ENCODE measurements at places on chromosomes 5 and 9.

DNA sequence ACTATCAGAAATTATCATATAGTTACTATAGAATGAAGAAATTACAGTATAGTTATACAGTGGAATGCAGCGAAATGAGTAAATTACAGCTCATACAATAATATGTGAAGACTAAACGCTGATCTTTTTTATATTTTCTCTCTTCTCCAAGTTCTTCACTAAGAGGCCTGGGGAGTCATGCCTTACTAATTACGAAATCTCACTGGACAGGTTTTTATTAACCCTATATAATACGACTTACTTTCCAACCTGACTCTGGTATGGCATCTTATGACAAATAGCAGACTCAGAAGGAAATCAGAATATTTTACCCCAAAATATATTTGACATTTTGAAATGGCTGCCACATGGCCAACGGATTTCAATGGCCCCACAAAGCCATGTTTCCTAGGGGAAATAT, 9.1 kb downstream of the CARNMT1 start:
- H3K27me3 ChIP-seq = no peaks in the 10 kb centered on the region
- H3K27ac ChIP-seq = no peak overlapping the region
- no peaks in the 10 kb centered on the region for H3K4me1 ChIP-seq
- no peaks in the 10 kb centered on the region for H3K36me3 ChIP-seq
- no peak for DNase-seq

DNA sequence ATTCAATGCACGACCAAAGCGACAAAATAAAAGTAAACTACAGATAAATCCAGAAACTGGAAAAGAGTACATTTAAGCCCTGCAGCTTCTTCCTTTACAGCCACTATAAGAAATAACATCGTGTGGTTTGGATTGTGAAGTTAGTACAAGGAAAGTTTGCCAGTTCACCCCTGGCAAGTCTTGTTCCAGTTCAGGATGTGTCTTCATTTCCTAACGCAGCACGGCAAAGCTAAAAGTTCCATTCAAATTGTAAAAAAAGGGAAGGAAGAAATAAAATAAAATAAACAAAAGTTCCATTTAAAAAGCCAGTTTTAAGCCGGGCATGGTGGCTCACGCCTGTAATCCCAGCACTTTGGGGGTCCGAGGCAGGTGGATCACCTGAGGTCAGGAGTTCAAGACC, 83.3 kb upstream of the RETREG1 start:
- peaks cover 22% of the 10 kb centered on the region for H3K36me3 ChIP-seq
- no peaks in the 10 kb centered on the region for H3K27me3 ChIP-seq
- DNase-seq = no peak
- no peaks in the 10 kb centered on the region for H3K4me1 ChIP-seq
- no peak overlapping the region for H3K4me3 ChIP-seq
- H3K27ac ChIP-seq = no peak overlapping the region

DNA sequence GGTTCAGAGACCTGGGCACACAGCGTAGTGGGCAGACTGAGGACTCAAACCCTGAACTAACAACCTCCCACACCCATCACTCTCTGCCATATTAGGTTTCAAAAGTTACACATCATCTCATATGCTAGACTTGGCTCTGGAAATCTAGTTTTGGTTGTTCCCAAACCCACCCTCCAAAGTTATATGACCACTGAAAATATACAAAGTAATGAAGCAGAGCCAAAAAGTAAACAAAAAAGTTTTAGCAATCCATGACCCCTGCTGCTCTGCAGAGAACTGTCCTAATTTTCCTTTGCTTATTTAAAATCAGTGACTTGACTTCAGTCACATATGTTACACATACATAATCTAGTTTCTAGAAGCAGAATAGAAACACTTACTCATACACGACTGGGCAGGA, 155.6 kb upstream of the TAS2R1 start:
- DNase-seq = peak; percentile 72
- H3K36me3 ChIP-seq = no peaks in the 10 kb centered on the region
- H3K27ac ChIP-seq = no peak overlapping the region

DNA sequence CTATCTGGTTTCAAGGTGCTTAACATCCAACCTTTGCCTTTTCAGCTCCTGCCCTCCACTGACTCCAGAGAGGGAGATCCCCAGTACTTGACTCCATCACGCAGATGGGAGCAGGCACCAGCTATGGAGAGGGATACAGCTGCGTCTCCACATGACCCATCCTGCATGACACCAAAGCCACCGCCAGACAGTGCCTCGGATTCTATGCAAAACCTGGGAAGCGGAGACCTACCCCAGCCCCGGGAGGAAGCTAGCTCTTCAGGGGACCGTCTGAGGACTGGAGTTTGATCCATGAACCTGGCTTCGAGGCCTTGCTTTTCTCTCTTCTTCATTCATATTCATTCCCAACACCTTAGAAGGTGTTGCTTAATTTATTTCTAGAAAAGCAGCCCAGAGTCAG, 24.8 kb downstream of the HRH2 start:
- no peak for DNase-seq
- no peaks in the 10 kb centered on the region for H3K36me3 ChIP-seq
- H3K27me3 ChIP-seq = no peaks in the 10 kb centered on the region
- no peak overlapping the region for H3K27ac ChIP-seq
- H3K4me1 ChIP-seq = no peaks in the 10 kb centered on the region
- no peak overlapping the region for H3K4me3 ChIP-seq

GRCh38 chr9:131361202-131361833, 32.6 kb upstream of the PRRC2B start:
- DNase-seq = no peak
- no peak overlapping the region for H3K4me3 ChIP-seq
- H3K27me3 ChIP-seq = no peaks in the 10 kb centered on the region
- H3K36me3 ChIP-seq = no peaks in the 10 kb centered on the region
- H3K4me1 ChIP-seq = no peaks in the 10 kb centered on the region
- H3K27ac ChIP-seq = no peak overlapping the region
